CD4-positive, alpha-beta T cell treated with Interleukin-1 beta for 1 hour (primary cell): ENCODE measurements at places on chromosomes 16 and 17.

- DNase-seq: peak; percentile 97
These were observed at the start of gene JMJD6 for GRCh38 chr17:76726231-76726775. Gene JMJD6, minus strand, starts transcription at chr17:76726606. Its CDS starts 131 bp downstream, at chr17:76726475.

DNA sequence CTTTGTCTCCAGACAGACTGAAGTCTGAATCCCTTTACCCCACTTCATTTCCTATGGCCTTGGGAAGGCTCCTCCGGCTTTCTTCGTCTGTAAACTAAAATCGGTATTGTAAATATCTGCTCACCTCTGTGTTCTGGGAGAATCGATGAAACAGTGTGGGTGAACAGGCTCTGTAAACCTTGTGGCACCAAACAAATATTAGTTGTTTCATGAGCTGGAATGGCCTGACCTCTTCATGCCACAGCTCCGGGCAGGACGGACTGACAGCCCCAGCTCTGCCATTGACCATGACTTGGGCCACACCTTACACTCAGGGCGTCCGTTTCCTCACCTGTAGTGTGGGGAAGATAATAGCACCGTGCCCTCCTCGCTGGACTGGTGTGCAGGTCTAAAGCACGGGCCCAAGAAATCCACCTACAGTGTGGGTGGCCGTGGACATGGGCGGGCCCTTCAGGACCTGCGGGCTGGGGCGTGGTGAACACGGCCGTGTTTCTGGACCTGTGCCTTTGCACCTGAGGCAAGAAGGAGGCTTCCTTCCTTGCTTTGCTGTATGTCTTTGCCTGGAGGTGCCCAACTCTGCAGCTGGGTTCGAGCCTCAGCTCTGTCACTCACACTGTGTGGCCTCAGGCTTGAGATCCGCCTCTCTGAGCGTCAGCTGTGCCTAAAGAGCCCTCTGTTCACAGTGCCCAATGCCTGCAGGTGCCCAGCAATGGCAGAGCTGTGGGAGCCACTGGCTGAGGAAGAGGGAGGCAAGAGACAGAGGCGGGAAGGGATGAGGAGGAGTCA, 6.1 kb upstream of the OSGIN1 start:
- DNase-seq: no peak

GRCh38 chr17:28384281-28385036, 13.0 kb downstream of the SARM1 start:
- peak; percentile 48 for DNase-seq

GRCh38 chr16:89038811-89039735, 54.6 kb upstream of the ACSF3 start:
- no peak for DNase-seq

DNA sequence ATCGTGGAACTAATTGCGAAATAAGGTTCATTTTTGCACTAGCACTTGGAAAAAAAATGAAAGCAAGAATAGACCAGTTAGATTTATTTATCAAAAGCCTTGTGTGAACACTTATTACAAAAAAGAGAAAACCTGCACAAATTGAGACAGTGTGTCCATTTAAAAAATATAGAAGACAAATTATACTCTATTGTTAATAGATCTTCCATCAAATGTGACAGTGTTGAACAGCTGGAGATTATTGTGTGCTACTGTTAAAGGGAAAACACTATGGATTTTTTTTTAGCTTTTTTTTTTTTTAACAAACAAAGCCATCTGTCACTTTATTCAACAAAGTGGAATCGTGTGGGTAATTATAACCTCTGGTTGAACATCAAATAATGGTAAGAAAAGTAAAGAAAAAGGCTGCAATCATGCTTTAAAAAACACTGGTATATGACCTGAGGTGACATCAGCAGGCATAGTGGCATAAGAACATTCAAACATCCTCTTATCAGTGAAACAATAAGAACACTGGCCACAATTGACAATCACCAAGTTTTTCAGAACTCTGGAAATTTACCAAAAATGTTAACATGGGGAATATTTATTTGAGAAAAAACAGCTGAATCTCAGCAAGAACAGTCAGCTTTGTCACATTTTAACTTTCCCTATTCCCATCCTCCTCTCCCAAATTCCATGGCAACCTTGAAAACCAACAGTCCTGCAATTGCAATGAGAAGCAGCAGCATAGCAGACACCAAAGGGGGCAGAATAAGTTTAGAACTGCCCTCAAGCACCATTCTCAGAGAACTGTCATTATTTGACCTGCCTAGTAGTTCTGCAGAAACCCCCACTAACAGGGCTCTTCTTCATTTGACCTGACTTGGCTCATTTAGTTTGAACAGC, 442.3 kb upstream of the MON1B start:
- DNase-seq: no peak

- DNase-seq: no peak
These were observed 131.5 kb upstream of the TNRC6C start for GRCh38 chr17:77827039-77827438.
